ENCODE measurements at places on chromosomes 2 and 18.

- DNase-seq: no peak
Observed at GRCh38 chr2:215262303-215262702, 49.6 kb upstream of the ATIC start.

- DNase-seq: no peak
Observed at GRCh38 chr2:43478412-43479086, 117.3 kb downstream of the THADA start.

DNA sequence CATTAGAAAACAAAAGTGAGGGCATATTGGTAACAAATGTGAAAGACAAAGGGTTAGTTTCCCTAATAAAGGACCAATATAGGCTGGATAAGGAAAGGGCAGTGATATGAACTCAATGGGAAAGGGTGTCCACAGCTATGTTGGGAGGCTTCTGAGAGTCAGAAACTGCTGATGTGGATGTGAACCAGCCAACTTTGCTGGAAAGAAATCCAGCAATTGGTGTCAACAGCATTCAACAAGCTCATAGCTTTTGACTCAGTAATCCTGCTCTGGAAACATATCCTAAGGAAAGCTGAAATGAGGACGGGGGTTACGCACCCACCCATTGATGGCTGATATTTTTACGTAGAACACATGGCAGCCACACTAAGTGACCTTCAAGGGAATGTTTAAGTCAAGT is 63.7 kb downstream of the ARL4C start:
- no peak for DNase-seq

GRCh38 chr2:127590386-127591190 is 55.1 kb downstream of the MYO7B start:
- DNase-seq: peak; percentile 27

GRCh38 chr2:86224645-86225355 is 25.5 kb downstream of the MRPL35 start:
- DNase-seq: no peak

GRCh38 chr2:117128461-117128860 is 686.0 kb upstream of the DDX18 start:
- DNase-seq: no peak

GRCh38 chr2:45859682-45860081 is 208.2 kb downstream of the PRKCE start:
- no peak for DNase-seq

DNA sequence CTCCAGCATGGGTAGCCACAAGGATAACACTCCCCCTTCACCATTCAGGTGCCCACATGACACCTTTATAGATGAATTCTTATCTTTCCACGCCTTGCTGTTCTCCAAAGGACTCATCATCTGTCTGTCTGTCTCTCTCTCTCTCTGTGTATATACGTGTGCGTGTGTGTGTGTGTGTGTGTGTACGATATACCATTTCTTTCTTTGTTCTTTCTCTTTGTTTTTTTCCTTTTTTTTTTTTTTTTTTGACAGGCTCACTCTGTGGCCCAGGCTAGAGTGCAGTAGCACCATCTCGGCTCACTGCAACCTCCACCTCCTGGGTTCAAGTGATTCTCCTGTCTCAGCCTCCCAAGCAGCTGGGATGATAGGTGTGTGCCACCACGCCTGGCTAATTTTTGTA is 98.2 kb downstream of the DLGAP1 start:
- DNase-seq: no peak

Measured in aorta (tissue), 5 donors.